Upper lobe of right lung (tissue), 1 donor: ENCODE measurements at places on chromosomes 3 and 15.

DNA sequence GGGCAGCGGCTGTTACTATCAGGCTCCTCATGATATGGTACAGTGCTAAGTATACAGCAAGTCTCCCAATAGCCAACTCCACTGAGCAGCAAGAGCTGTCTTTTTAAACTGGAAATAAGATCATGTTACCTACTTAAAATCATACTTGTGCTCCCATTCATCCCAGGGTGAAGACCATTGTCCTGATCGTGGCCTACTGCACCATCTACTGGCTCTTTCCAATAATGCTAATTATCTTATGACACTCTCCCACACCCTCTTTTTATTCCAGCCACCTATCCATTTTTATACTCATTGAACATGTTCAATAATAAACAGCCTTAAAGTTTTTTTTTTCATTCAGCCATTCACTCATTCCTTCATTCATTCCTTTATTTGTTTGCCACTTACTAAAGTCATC, 117.7 kb downstream of the GBE1 start:
- H3K27ac ChIP-seq, result no peak overlapping the region
- H3K36me3 ChIP-seq, result peaks cover 22% of the 10 kb centered on the region
- no peak for DNase-seq

DNA sequence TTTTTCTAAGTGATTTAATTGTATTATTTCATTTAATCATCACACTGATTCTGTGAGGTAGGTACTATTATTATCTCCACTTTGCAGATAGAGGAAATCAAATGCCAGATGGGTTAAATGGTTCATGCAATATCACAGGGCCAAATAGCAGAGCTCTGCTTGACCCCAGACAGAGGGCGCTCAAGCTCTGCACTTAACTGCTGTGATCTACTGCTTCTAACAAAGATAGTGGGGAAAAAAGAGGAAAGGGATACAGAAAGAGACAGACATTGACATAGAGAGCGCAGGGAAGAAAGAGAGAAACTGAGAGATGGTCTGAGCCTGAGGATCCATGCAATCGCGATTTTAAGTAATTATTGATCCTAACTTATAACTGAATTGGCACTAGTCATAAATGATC, 279.1 kb upstream of the THRB start:
- peak; percentile 69 for DNase-seq
- H3K4me3 ChIP-seq, result no peak overlapping the region
- H3K27me3 ChIP-seq, result no peaks in the 10 kb centered on the region
- no peak overlapping the region for H3K27ac ChIP-seq
- no peaks in the 10 kb centered on the region for H3K36me3 ChIP-seq

- no peak overlapping the region for H3K27ac ChIP-seq
- H3K4me1 ChIP-seq, result no peaks in the 10 kb centered on the region
- no peak overlapping the region for H3K4me3 ChIP-seq
- no peaks in the 10 kb centered on the region for H3K27me3 ChIP-seq
- DNase-seq, result no peak
Measured at GRCh38 chr15:25541228-25541627, 102.4 kb upstream of the UBE3A start.

- H3K36me3 ChIP-seq, result no peaks in the 10 kb centered on the region
- H3K4me3 ChIP-seq, result no peak overlapping the region
- H3K27ac ChIP-seq, result no peak overlapping the region
Measured at GRCh38 chr3:61914276-61914675, 352.9 kb downstream of the PTPRG start.

DNA sequence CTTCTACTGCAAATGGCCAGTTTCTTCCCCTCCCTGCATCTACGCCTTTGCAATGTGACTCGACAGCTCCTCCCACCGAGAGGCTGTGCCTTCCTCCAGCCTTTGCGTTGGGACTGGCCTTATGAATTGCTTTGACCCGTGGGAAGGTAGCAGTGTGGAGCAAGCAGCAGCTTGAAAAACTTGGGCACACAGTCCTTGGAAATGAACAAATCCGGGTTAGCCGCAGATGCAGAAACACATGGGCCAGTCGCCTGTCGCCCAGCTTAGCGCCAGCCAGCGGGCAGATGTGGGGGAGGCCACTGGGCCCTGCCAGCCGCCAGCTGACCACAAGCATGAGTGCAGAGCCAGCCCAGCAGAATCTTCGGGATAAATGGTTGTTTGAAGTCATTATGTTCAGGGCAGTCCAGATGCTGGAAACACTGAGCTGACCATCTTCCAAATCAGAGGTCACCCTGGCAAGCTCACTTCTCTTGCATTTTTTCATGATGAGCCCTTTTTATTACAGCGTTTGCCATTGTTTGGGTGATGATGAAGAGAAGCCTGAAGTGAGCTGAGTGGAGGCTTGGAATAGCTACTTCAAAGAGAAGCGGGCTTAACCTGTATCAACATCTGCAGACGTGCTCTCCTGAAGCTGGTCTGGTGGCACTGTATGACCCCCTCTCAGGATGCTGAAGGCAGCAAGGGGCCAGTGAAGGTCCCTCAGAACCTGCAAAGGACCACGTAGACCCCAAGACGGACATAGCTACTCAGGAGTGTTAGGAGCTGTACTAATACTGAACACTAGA, 9.8 kb downstream of the SELENOS start:
- peaks cover 32% of the 10 kb centered on the region for H3K36me3 ChIP-seq
- peak overlapping the region; percentile 65 for H3K27ac ChIP-seq
- no peak for DNase-seq

DNA sequence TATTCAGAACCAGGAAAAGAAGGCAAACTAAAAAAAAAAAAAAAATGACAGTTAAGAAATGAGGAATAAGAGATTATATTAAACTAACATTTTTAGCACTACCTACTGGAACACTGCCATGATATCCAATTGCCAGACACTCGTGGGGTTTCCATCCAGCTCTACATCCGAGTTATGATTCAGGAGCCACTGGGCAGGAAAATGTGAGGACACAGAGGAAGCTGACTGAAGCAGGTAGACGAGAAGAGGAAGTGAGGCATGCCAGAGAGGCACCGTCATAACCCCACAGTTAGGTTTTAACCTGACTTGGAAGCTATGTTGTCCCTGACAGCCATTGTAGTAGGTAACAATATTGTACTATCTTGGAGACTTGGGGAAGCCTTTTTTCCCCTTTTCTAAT, 495.0 kb downstream of the NLGN1 start:
- H3K27me3 ChIP-seq, result no peaks in the 10 kb centered on the region
- no peak overlapping the region for H3K4me3 ChIP-seq
- no peak for DNase-seq
- H3K4me1 ChIP-seq, result no peaks in the 10 kb centered on the region
- H3K27ac ChIP-seq, result no peak overlapping the region
- no peaks in the 10 kb centered on the region for H3K36me3 ChIP-seq
